T-helper 17 cell (primary cell): ENCODE measurements at places on chromosomes 1 and 21.

GRCh38 chr1:203593723-203594122 is 32.9 kb upstream of the ATP2B4 start:
- peak; percentile 35 for DNase-seq

DNA sequence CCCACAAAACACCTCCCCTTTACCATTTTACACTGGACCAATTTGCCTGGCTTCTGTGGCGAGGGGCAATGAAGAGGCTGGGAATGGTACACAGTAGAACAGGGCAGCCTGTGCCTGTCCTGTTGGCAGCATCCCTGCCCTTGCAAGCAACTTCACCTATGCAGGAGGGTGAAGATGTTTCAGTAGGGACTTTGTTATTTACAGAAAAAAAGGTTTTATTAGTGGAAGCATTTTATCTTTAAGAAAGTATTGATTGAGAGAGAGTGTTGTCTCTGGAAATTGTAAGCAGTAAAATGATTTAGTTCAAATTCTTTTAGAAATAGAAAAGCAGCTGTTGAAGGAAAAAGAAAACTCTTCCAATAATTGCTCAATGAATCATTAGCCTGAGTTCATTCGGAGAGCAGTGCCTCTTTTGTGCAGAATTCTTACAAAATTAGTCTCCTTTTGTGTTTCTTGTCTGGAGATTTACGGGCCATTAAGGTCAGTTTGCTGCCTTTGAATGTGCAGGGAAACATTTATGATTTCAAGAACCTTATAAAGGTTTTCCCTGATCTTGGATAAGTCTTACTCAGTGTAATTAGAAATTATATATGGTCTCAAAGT is 49.1 kb downstream of the HHAT start:
- DNase-seq: no peak

DNA sequence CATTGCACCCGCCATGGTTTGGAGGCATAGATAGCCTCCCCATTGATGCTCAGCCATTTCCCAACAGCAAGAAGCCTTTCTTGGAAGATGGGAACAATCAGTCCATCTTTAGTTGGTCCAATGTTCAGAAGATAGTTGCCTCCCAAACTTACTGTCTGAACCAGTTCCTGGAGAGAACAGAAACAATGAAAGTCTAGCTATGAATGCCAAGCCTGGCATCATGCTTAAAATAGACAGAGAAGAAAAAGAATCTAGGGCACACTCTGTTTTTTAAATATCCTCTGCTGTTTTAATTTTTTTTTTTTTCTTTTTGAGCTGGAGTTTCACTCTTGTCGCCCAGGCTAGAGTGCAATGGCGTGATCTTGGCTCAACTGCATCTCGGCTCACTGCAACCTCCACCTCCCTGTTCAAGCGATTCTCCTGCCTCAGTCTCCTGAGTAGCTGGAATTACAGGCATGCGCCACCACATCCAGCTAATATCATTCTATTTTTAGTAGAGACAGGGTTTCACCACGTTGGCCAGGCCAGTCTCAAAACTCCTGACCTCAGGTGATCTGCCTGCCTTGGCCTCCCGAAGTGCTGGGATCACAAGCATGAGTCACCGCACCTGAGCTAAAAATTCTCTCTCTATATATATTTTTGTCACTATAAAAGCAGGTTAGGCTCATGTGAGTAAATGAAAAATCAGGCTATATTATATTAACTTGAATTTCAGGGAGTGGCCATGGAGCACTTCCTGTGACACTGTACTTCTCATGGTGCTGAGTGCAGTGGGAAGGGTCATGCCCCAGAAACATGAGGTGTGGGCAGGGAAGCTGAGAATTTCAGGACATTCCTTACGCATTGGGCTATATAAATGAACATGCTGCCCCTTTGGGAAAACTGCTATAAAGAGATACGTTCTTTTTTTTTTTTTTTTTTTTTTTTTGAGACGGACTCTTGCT is 19.1 kb downstream of the FUCA1 start:
- DNase-seq: no peak

- no peak for DNase-seq
Observed at GRCh38 chr1:77859248-77859647, 29.2 kb upstream of the NEXN start.

DNA sequence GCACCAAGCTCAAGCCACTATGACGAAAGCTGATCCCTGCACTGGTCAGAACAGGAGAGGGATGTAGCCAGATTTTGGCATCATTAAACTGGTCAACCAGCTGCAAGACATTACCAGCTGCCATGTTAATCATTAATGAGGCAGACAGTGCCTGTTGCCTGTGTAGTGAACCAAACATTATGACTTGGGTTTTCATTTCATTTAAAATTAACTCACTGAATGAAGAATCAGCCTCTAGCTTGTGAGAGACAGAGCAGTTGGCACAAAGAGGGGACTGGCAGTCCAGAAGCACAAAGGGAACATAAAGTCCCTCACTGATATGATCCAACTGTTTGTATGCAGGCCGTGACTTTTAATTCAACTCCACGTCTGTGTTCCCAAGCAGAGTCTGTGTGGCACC is 318.9 kb downstream of the SEC16B start:
- DNase-seq: no peak

DNA sequence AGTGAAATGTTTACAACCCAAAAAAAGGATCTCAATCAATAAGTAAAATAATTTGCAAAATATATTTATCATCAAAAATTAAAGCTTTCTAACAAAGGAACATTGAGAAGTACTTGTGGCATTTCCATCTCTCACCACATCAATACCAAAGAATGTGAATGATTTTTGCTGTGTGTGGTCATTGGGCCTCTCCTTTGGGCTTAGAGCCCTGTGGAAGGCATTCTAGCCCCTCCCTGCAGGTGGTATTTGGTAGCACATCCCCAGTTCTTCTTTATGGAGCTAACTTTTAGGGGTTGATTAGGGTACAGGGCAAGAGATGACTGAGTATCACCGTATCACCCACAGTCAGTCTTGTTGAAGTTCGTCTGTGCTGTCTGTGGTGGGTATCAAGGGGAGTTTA is 294.1 kb upstream of the SGIP1 start:
- no peak for DNase-seq

DNA sequence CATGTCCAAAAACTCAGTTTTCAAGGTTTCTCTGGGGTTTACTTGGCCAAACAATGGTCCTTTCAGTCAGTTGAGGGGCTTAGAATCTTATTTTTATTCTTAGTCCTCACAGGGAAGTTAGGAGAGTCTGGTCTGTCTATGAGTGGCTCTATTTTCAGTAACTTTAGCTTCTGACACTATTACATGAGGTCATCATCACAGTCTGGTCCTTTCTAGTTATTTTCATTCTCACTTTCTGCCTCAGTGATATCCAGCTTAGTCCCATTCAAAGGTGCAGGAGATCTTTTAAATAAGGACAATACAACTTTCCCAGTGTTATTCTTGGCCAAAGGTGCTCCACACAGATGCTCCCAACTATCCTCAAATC is 30.0 kb upstream of the FGGY start:
- no peak for DNase-seq

DNA sequence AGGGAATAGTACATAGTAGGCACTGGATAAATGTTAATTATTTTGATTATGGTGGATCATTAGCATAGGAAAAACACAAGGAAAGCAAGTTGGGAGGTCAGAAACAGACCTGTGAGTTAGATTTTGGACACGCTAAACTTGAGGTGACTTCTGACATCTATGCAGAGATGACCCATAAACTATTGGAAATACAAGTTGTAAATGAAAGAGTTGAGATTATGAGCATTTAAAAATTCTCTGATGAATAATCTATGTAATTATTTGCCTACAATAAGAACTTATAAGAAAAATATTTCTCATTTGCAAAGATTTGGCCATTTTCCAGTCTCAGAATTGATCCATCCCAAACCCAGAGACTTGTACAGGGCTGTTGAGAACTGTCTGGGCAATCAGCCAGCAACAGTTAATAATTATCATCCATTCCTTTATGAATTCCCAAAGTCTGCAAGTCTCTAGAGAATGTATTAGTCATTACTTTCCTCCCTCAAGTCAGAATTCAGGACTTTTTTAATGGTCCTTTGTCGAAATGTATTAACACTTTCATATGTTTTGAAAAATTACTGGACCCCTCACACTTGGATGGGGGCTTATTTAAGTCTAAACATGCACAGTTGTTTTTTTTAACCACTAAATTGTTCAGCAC is 19.4 kb upstream of the SLAMF6 start:
- no peak for DNase-seq

DNA sequence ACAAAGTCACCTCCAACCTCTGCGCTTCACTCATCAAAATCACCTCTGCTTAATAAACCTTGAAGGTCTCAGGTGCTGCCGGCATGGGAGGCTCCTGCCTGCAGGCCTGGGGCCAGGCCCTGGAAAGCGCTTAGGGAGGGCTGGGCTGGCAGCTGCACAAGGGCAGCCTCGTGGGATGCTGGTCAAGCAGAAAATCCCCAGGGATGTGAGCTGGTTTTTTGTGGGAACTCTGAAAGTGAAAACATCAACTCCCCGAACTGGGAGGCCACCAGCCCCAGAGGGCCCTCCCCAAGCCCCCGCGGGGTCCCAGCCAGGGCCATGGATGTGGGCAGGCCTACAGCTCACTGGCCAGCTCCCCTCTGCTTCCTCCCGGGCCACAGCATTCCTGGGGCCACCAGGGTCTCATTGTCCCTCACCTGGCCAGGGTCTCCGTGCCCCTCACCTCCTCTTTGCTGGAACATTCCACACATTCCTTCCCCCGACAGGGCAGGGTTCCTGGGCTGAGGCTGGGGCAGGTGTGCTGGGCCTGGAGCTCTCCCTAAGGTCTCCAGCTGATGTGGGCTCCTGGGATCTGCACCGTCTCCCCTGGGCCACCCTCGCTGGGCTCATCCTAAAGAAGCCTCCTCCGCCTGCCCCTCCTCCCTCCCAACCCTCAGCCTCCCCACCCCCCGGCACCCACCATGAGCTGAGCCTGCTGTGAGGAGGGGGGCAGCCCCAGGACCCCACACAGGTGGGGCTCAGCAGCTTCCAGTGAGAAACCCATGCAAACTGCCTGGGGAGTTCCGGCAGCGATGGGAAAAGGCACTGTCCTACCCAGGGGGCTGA is 36.0 kb upstream of the POFUT2 start:
- DNase-seq: no peak

- no peak for DNase-seq
Observed at GRCh38 chr21:25733859-25734653, 648 bp downstream of the ATP5PF start.

DNA sequence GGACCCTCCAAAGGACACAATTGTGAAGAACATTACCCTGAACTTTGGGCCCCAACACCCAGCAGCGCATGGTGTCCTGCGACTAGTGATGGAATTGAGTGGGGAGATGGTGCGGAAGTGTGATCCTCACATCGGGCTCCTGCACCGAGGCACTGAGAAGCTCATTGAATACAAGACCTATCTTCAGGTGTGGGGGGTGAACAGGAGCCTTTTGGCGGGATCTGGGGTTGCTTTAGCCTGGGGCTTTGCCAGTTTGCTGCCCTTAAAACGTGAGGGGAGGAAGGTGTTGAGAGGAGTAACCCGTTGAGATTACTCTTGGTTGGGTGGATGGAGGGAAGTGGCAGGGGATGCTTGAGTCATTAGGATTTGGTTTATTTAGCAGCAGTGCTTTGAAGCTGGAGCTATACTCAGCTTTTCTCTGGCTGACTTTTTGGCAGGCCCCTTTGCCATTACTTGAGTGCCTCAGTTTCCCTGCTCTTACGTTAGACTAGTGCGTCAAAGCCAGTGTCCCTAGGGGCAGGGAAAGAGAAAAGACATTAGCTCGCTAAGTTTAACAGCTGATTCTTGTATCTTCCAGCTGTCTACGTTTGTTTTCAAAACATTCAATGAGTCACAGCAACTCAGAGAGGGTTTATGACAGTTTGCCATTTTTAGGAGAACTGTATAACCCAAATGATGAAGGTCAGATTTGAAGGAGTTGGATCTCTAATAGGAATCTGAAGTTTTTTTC is 4.4 kb downstream of the NDUFS2 start:
- DNase-seq: no peak

DNA sequence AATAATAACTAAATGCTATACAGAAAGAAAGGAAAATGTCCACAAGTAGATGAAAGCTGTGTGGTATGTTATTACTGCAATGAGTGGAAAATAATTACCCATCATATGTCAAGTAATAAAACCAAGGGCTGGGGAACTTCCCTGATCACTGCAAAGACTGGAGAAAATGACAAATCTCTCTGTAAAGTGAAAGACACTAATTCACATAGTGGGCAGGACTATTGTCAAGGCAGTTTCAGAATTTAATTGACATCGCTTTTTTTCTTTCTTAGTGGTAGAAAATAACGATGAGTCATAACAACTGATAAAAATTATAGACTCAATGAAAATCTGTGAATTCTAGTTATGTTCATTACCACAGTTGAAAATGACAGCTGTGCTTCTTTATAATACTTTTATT is 153.7 kb upstream of the ST6GALNAC5 start:
- no peak for DNase-seq

DNA sequence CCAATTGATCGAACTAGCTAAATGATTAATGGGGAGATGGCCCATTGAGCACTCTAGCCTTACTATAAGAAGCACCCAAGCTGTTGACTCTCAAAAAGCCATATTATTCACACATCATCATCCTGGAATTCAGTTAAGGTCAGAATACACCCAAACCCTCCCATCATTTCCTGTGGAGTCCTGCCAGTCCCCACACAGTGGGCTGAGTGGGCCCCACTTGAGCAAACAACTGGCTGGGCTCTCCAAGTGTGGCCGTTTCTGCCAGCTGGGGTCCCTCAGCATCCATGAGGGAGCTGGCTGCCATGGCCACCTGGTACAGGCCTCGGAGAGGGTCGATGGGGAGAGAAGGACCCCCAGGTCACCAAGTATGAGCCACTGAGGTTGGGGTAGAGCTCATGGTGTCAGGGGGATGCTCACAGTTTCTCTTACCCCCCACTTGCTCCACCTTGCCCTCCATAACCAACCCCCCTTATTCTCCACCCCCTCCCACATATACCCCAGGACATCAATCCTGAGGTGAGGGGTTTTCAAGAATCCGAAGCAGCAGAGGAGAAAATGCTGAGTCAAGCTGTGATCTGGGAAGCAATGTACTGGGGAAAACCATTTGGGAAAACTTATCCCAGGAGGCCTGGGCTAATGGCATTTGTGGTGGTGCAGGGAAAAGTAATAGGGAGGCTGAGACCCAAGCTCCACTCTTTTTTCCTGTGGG is 60.3 kb downstream of the UBE2T start:
- no peak for DNase-seq

DNA sequence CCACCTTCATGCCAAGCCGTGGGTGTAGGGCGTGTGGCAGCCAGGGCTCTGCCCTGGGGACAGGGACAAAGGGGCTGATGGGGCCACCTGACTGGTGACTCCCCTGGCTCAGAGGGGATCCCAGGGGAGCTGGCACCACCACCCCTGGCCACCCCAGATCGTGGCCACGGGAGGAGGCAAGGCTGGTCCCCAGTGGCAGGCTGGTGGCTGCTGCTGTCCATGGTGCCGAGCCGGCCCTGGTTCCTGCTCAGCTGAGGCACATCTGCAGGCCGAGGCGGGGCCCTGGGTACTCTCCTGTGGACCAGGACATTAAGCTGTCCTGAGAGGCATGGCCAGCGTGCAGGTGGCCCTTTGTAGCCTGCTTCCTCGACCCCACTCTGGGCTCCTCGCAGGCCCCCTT is 6.5 kb downstream of the PLCH2 start:
- no peak for DNase-seq
